H9 (cell line): ENCODE measurements at places on chromosomes 12 and 14. TPM values are rescaled to one million over a fixed set of nuclear protein-coding genes. Genes with fewer than 3 reads are reported as not detected.

- no peak for DNase-seq
Observed at GRCh38 chr14:102947321-102948103, 25.0 kb downstream of the AMN start.

The METTL3 gene
- total RNA-seq: 84.1 and 84.4 TPM in 2 replicates

GRCh38 chr14:105526776-105527380 is 495 bp downstream of the TMEM121 start:
- no peak for DNase-seq

GRCh38 chr12:91276509-91276908 is 93.9 kb upstream of the DCN start:
- DNase-seq: no peak

DNA sequence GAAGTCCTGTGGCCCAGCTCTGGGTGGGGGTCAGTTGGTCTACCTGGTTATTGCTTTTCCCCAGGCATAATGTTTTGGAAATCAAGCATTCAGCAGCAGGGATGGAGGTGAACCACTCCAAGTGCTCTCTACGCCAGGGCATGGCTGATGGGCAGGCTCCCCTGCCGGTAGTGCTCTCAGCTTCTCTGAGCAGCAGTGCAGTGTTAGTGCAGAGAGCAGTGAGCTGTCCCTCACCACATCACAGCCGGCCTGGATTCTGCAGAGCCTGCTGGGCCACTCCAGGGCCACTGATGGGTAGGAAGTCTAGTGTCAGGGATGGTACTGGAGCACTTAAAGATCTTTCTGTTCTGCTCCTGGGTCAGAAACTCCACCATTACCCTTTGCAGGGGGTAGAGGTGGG is 151.1 kb downstream of the CALM1 start:
- no peak for DNase-seq

The TBX3 gene
- 0.04 and 0.07 TPM in 2 replicates for total RNA-seq

The GPR132 gene
- total RNA-seq: 0.20 and 0.24 TPM in 2 replicates

The TAS2R30 gene
- 1.5 and 2.0 TPM in 2 replicates for total RNA-seq

The WNT1 gene
- total RNA-seq: not detected in 2 replicates

The PPFIBP1 gene
- 28.7 and 29.2 TPM in 2 replicates for total RNA-seq

- DNase-seq: peak; percentile 69
Observed at GRCh38 chr14:31950764-31951637, 126.1 kb upstream of the ARHGAP5 start.

GRCh38 chr12:32508626-32509025 is 109.3 kb downstream of the FGD4 start:
- DNase-seq: no peak

DNA sequence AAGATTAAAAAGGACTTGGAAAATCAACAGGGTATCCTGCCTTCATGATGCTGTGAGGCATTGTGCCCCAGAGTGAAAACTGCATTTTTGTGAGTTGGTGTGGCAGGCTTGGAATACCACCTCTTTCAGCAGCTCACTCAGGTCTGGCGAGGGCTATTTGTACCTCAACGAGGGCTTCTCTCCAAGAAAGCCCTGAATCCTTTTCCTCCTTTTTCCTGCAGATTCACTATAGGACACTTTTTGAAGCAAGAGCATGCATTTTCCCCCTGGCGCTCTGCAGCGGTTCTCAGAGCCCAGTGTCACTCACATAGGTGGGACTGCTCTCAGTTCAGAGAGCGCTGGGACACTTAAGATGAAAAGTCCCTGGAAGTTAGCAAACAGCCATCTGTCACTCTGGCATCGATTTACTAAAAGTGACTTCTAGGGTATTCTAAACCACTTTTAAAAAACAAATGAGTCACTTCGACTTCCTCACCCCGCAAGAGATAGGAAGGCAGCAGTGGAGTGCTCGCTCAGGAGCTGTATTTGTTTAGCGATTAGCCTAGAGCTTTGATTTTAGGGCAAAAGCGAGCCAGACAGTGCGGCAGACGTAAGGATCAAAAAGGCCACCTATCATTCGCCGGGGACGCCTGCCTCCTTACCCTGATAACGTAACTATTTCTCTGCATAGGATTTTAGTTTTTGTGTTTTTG is 782 bp upstream of the LGR5 start:
- DNase-seq: peak; percentile 38

DNA sequence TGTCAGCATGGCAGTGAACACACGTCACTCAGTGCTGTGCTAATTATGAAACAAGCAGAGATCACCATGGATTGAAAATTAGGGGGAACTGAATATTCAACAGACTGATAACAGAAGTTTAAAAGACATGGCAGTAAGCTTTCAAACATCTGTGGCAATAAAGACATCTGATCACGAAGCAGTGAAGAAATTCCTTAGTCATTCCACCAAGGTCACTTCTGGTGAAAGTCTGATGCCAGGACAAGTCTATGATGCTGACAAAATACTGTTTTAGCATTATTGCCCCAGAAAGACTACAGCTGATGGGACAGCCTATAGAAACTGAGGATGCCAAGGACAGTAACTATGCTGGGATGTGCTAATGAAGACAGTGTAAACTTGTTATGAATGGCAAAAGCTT is 126.9 kb upstream of the RBM19 start:
- no peak for DNase-seq

The PRPH gene
- 1.1 and 2.2 TPM in 2 replicates for total RNA-seq

GRCh38 chr14:51860825-51861499 is 550 bp downstream of the GNG2 start:
- no peak for DNase-seq

GRCh38 chr12:93116632-93117031 is 187.5 kb upstream of the EEA1 start:
- DNase-seq: no peak

DNA sequence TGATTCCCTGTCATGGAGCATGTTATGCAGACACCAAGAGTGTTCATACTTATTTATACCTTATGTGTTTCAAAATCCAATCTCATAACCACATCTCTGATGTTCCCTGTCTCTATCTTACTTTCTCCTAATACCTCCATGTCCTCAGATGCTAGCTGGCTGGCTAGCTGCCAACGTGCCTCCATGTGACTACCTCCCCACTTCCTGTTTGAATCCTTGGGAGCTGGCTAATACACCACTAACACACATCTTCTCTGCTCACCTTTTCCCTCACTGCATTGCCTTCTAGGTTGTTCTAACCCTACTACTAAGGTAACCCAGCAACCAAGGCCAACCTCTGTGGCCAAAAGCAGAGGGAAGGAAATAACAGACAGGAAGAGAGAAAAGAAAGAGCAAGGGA is 27.3 kb downstream of the TTC5 start:
- no peak for DNase-seq

GRCh38 chr12:104485651-104486362 is 29.1 kb downstream of the CHST11 start:
- no peak for DNase-seq

DNA sequence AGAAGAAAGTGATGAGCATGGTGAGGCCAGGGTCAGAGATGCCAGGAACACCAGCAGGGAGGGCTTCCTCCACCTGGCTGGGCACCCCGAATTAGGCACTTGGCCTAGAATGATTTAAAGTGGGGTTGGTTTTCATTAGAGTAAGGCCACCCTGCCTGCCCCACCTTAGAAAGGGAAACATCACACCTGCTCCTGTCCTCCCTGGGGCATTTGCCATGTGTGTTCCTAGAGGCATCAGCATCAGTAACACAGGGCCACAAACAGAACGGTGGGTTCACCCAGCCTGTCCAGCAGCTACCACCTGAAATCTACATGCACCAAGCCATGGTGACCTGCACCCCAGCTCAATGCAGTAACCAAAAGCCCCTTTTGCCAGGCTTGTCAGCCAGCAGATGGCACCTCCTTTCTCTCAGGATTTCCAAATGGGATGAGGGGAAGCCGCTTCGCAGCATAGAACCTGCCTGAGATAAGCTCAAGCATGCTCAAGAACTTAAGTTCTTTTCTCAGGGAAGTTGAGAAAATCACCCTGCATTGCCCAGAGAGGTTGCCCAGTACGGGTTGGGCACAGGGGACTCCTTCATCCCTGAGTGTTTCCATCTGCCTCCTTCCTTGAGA is 338.8 kb downstream of the DPF3 start:
- no peak for DNase-seq

The NRXN3 gene
- total RNA-seq: 1.5 and 1.8 TPM in 2 replicates

DNA sequence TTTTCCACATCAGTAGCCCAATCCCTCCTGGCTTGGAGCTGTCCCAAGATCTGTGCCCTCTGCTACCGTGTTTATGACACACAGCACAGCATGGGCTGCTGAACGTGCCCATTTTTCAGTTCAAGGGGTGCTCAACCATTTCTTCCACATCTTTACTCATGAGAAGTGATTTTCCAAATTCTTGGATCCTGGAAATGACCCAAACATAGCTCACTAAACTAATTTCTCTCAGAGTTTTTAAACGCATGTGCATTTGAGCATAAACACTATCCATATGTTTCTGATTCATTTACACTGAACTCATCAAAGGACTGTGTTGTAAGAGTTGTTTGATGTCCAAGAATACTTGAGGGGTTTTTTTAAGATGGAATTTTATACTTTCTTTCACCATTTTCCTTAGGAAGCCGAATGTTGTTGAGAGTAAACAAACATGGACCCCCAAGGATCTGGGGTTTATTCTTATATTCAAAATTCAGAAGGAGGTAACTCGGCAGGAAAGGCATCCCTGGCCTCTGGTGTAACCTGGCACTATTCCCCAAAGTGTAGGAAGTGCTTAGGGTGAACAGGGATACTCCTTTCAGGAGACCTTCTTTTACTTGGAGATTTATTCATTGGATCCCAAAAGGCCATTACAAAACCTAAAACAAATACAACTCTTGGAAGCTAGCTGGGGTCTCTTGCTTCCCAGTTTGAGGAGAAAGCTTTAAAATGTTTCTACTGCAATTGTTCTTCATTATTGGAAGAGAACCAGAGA is 215.0 kb downstream of the BMP4 start:
- no peak for DNase-seq

GRCh38 chr12:75489613-75490210 is 9.2 kb downstream of the GLIPR1 start:
- no peak for DNase-seq

The CCDC175 gene
- 0.09 TPM in 1 of 2 replicates, not detected in the other for total RNA-seq

GRCh38 chr14:23357261-23357660 is 4.6 kb upstream of the SLC22A17 start:
- DNase-seq: no peak

DNA sequence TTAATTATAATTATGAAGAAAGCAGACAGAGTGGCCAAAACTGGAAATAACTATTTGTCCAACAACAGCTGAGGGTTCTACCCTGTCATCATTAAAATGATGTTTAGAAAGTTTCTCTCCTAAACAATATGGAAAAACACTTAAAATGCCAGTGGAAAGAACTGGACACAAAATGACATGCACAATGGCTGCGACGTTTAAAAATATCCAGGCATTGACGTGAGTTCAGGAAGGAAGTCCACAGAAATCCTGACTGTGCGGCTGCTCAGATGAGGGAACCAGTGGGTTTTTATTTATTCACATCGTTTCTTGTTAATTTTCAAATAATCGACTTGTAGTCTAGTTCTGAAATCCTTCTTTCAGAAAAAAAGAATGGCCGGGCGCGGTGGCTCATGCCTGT is 58.3 kb downstream of the CCNK start:
- DNase-seq: no peak

- peak; percentile 92 for DNase-seq
Observed at GRCh38 chr14:22872033-22872832, 693 bp downstream of the LRP10 start.

GRCh38 chr12:50765095-50765911 is 1.4 kb downstream of the ATF1 start:
- peak; percentile 46 for DNase-seq

The C3AR1 gene
- not detected in 2 replicates for total RNA-seq

The CLEC4D gene
- total RNA-seq: 0.42 and 0.48 TPM in 2 replicates

The ACOT4 gene
- total RNA-seq: 1.8 and 1.9 TPM in 2 replicates

The CFAP54 gene
- total RNA-seq: 0.24 and 0.33 TPM in 2 replicates

- DNase-seq: no peak
Observed at GRCh38 chr12:79776111-79776510, 85.3 kb upstream of the PAWR start.

The CNTN1 gene
- 5.4 and 6.5 TPM in 2 replicates for total RNA-seq

DNA sequence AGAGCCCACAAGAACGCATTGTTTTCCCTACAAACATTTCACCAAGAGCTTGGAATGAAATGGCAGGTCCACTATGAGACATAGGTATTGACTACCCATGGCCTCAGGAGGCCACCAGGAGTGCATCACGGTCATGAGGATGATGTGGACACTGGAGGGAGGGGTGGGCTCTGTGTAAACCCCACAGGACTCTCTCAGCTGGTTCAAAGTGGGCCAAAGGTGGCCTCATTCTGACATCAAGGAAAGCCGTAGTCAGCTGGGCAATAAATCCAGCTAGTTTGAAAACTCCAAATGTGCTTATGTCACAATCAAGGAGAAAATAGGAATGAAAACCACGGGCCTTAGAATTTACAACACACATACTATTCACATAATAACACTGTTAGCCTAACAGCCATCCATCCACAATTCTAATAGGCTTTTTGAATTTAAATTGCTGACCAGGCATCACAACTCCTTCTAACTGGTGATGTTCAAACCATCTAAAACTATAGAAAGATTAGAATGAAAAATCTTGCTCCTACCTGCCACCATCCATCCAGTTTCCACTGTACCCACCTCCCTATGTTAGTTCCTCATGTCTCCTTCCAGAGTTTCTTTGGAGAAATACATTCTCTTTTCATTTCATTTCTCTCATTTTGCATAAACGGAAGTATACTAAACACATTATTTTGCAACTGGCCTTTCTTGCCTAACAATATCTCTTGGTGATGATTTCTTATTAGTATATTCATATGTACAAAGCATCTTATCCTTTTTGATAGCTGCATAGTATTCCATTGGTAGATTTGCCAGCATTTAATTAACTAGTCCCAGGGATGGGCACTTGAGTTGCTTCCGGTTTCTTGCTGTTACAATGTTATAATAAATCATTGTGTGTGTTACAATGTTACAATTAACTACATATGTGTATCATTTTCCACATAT is 21.5 kb downstream of the CMKLR1 start:
- DNase-seq: no peak

DNA sequence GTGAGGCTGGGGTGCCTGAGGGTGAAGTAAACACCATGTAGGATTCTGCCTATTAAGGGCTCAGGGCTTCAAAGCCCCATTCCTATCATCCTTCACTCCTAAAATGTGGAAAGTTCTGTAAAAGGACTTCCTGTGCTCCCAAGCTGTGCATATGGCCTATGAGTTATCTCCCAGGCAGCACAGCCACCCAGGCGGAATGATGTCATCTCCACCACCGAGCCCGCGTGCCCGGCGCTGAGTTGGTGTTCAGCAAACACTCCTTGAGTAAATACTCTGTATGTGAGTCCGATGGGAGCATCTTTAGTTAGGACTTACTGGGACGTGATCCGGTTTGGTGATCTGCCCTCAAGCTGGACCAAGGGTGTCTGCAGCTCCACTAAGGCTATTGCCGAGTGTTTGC is 437.3 kb downstream of the MED13L start:
- no peak for DNase-seq

DNA sequence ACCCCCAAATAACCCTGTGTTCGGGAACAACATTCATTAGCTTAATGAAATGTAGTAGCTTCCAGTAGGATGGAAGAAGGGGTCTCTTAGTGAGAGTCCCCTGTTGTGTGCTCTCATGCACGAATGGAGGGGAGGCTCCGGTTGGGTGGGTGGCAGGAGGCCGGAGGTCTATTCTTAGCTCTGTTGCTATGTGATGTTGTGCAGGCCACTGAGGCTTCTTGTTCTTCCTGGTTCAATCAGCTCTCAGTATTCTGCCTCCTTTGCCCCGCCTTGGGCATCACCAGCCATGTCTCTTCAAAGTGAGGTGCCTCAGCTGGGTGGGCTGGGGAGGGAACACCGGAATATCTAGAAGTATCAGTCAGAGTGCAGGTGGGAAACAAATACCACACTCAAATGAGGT is 50.8 kb downstream of the KCNA1 start:
- DNase-seq: no peak

The C14orf132 gene
- 5.7 and 7.7 TPM in 2 replicates for total RNA-seq
